ENCODE measurements at places on chromosomes 11 and 22.

- DNase-seq, result no peak
Measured at GRCh38 chr11:117769533-117769932, 27.5 kb downstream of the DSCAML1 start.

DNA sequence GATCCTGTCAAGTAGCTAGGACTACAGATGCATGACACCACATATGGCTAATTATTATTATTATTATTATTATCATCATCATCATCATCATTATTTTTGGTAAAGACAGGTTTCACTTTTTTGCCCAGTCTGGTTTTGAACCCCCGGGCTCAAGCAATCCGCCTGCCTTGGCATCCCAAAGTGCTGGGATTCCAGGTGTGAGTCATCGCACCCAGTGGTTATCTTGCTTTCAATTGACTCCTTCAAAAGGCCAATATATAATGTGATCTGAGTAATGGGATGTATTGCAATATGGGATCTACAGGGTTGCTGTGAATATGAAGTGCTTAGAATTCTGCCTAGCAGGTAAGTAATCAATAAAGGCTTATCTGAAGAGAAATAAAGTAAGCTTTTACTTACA lies 221.2 kb downstream of the SBF2 start:
- DNase-seq, result no peak

DNA sequence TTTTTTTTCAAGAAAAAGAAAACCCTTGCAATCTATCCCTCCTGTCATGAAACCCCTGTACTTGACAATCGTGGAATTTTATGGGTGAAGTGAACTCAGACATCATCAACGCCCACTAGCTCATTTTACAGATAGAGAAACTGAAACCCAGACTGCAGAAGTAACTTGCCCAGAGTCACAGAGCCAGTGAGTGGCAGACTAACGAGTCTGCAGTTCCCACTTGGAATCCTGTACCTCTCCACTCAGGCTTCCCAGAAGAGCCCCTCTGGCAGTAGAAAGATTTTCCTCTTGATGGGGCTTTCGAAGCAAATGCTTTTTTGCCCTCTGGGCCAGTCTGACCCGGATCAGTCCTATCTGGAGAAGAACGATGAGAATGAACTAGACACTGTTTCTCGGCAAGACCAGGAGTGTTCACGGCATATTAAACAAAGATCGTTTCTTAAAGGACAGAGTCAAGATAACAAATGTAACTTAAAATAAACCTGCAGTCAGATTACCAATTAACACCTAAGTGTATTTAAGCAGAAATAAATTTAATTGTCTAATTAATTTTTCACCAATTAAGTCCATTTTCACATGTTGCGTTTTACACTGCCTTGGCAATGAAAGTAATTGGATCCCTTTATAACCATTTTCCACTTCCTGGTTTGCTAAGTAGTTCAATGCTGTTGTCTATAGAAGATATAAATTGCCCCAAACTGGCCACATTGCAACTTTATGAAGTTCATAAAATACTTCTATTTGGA lies 61.3 kb upstream of the CREB3L1 start:
- no peak for DNase-seq

DNA sequence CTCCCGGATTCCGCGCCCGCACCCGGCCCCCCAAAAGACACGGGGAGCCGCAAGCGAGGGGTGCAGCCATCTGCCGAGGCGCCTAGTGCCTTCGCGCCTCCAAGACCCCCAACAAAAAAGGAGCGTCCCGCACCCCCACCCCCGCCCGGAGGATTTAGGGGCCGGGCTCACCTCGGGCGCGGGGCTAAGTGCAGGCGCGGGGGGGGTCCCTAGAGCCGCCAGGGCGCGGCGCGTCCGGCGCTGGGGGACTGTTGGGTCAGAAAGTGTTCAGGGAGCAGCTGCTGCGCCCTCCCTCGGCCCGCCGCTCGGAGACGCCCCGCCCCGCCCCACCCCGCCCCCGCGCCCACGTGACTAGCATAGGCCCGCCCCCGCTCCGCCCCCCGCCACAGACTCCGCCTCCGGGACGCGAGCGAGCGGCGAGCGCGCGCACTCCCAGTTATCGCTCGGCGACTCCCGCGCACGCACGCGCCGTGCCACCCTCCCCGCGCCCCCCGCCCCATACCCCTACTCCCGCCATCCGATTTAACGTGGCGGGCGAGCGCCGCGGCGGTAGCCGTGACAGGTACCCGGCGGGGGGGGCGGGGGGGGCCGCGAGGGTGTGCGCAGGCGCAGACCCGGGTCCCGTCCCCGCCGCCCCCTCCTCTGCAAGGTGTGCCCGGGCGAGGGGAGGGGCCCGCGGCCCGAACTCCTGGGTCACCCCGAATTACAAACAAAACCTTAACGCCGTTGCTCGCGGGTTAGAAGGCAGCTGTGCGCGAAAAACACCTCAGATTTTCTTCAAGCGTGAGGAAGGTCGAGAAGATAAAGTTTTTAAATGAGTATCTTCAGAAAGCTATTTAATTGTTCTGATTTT lies 56.2 kb downstream of the KCNJ4 start:
- peak; percentile 69 for DNase-seq
